ENCODE measurements at places on chromosomes 7 and 10. TPM values are rescaled to one million over a fixed set of nuclear protein-coding genes. Genes with fewer than 3 reads are reported as not detected.

TEX47 gene
- not detected for total RNA-seq

RUFY2 gene
- total RNA-seq, result 20.0 TPM

CHCHD1 gene
- total RNA-seq, result 9.2 TPM

UNC5B gene
- total RNA-seq, result 38.6 TPM

TRIM4 gene
- 24.9 TPM for total RNA-seq

TRPV5 gene
- total RNA-seq, result not detected

Measured in smooth muscle cell of the pulmonary artery (primary cell).